ENCODE measurements at places on chromosomes 6 and 20. TPM values are rescaled to one million over a fixed set of nuclear protein-coding genes. Genes with fewer than 3 reads are reported as not detected.

Gene EPB41L1
- polyA plus RNA-seq = not detected

Gene BPI
- polyA plus RNA-seq = not detected

Gene PPP1R3G
- polyA plus RNA-seq = not detected

Gene AKIRIN2
- polyA plus RNA-seq = 66.7 TPM

Gene CTSA
- polyA plus RNA-seq = 190 TPM

Gene SLC17A1
- not detected for polyA plus RNA-seq

Gene AGER
- 0.52 TPM for polyA plus RNA-seq

Gene ADTRP
- polyA plus RNA-seq = 41.7 TPM

Gene DLK2
- 0.87 TPM for polyA plus RNA-seq

Gene HACE1
- polyA plus RNA-seq = 5.1 TPM

Gene C20orf202
- not detected for polyA plus RNA-seq

Gene ADGRG6
- not detected for polyA plus RNA-seq

GRCh38 chr20:51023617-51024155, 779 bp upstream of the KCNG1 start:
- no peaks in the 10 kb centered on the region for H3K36me3 ChIP-seq
- H3K4me3 ChIP-seq = no peak overlapping the region

GRCh38 chr6:105305521-105305920, 97.4 kb downstream of the PREP start:
- no peak overlapping the region for H3K4me3 ChIP-seq
- no peak overlapping the region for H3K27ac ChIP-seq
- H3K36me3 ChIP-seq = peaks cover 30% of the 10 kb centered on the region
- H3K27me3 ChIP-seq = no peaks in the 10 kb centered on the region
- H3K4me1 ChIP-seq = no peaks in the 10 kb centered on the region

DNA sequence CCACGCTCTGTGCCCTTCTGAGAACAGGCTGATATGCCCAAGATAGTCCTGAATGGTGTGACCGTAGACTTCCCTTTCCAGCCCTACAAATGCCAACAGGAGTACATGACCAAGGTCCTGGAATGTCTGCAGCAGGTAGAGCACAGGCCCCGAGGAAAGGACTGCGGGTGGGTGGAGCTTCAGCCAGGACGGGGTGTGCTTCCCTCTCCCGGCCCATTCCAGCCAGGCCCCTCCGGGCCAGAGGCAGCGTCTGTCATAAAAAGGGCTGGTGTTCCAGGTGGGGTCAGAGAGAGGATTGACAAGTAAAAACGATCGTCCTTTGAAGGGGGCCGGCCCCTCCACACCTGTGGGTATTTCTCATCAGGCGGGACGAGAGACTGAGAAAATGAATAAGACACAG, 1.3 kb downstream of the RTEL1 start:
- no peak overlapping the region for H3K27ac ChIP-seq
- H3K36me3 ChIP-seq = peaks cover 2% of the 10 kb centered on the region
- H3K27me3 ChIP-seq = no peaks in the 10 kb centered on the region
- no peak for DNase-seq

GRCh38 chr20:42740226-42740870, 449.4 kb downstream of the PTPRT start:
- H3K27ac ChIP-seq = no peak overlapping the region
- no peaks in the 10 kb centered on the region for H3K27me3 ChIP-seq
- H3K36me3 ChIP-seq = no peaks in the 10 kb centered on the region
- H3K4me1 ChIP-seq = no peaks in the 10 kb centered on the region

- H3K4me1 ChIP-seq = no peaks in the 10 kb centered on the region
- H3K27me3 ChIP-seq = no peaks in the 10 kb centered on the region
These were observed 715.2 kb upstream of the MANEA start for GRCh38 chr6:94862112-94862511.

GRCh38 chr20:13232999-13233398, 11.9 kb downstream of the ISM1 start:
- H3K27me3 ChIP-seq = no peaks in the 10 kb centered on the region
- DNase-seq = no peak
- H3K4me1 ChIP-seq = peaks cover 8% of the 10 kb centered on the region
- H3K4me3 ChIP-seq = no peak overlapping the region
- H3K27ac ChIP-seq = no peak overlapping the region

- H3K27ac ChIP-seq = no peak overlapping the region
- no peak for DNase-seq
- no peak overlapping the region for H3K4me3 ChIP-seq
- no peaks in the 10 kb centered on the region for H3K27me3 ChIP-seq
- no peaks in the 10 kb centered on the region for H3K4me1 ChIP-seq
These were observed 20.3 kb upstream of the RNASET2 start for GRCh38 chr6:166976636-166977035.

DNA sequence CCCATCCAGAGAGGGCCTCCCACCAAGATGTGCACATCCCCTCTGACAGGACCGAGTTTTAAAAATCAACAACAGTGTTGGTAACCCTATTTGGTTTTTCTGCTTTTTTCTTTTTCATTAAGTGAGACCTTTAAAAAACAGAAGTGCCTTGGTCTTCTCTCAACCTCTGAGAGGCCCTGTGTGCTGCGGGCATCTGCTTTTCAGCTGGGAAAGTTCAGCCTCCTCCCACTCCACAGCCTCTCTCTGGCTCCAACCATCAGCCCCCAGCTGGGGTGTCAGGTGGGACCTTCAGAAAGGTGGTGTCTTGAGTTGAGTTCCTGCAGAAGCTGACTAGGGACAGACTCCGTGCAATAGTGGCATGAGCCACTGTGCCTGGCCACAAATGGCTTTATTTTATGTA, 64.6 kb upstream of the ZMYND8 start:
- H3K27me3 ChIP-seq = no peaks in the 10 kb centered on the region
- H3K27ac ChIP-seq = no peak overlapping the region
- H3K4me3 ChIP-seq = no peak overlapping the region
- no peaks in the 10 kb centered on the region for H3K36me3 ChIP-seq
- no peak for DNase-seq
- peaks cover 6% of the 10 kb centered on the region for H3K4me1 ChIP-seq

GRCh38 chr20:52311209-52311794, 119.7 kb upstream of the ZFP64 start:
- H3K36me3 ChIP-seq = no peaks in the 10 kb centered on the region
- H3K27me3 ChIP-seq = peaks cover 4% of the 10 kb centered on the region
- no peak overlapping the region for H3K27ac ChIP-seq
- DNase-seq = no peak

- no peak overlapping the region for H3K4me3 ChIP-seq
- H3K4me1 ChIP-seq = no peaks in the 10 kb centered on the region
- H3K36me3 ChIP-seq = no peaks in the 10 kb centered on the region
- peaks cover 4% of the 10 kb centered on the region for H3K27me3 ChIP-seq
- H3K27ac ChIP-seq = no peak overlapping the region
These were observed 63.3 kb upstream of the ZNF133 start for GRCh38 chr20:18224968-18225568.

DNA sequence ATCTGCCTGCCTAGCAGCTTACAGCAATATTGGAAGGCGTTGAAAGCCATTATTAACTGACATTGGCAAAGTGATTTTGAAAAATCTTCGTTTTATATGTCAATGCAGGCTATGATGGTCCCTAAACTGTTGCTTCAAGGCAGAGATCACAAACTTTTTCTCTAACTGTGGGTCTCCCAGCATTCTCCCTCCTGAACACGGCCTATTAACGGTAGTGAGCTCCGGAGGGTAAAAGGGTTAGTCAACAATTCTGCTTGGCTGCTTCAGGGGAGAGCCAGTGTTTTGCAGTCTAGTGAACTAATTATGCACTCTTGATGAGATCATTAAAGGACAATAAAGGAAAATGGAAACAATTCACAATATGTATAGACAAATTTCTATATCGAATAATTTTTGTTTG, 261.8 kb upstream of the QKI start:
- H3K4me1 ChIP-seq = no peaks in the 10 kb centered on the region
- H3K27ac ChIP-seq = no peak overlapping the region
- H3K27me3 ChIP-seq = no peaks in the 10 kb centered on the region
- H3K36me3 ChIP-seq = no peaks in the 10 kb centered on the region

DNA sequence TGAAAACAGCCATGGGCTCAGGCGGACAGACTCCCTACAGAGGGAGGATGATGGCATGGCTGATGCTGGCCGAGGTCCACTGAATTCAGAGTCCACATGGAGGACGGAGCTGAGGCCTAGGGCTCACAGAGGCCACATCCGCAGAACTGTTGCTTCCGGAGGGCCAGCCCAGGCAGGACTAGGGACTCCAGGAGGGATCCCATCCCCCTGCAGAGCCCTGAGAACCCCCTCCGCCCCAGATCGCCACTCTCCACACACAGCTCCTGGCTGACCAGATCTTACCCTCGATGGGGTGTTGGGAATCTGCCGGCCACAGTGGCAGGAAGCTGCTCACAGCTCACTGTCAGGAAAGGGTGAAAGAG, 399.2 kb downstream of the TAF4 start:
- H3K27me3 ChIP-seq = no peaks in the 10 kb centered on the region
- DNase-seq = no peak
- no peaks in the 10 kb centered on the region for H3K36me3 ChIP-seq
- no peaks in the 10 kb centered on the region for H3K4me1 ChIP-seq
- no peak overlapping the region for H3K27ac ChIP-seq

GRCh38 chr20:17542993-17543412, 11.8 kb upstream of the BFSP1 start:
- H3K27me3 ChIP-seq = peaks cover 14% of the 10 kb centered on the region
- no peaks in the 10 kb centered on the region for H3K4me1 ChIP-seq
- no peak for DNase-seq
- H3K4me3 ChIP-seq = no peak overlapping the region
- H3K27ac ChIP-seq = no peak overlapping the region
- no peaks in the 10 kb centered on the region for H3K36me3 ChIP-seq

DNA sequence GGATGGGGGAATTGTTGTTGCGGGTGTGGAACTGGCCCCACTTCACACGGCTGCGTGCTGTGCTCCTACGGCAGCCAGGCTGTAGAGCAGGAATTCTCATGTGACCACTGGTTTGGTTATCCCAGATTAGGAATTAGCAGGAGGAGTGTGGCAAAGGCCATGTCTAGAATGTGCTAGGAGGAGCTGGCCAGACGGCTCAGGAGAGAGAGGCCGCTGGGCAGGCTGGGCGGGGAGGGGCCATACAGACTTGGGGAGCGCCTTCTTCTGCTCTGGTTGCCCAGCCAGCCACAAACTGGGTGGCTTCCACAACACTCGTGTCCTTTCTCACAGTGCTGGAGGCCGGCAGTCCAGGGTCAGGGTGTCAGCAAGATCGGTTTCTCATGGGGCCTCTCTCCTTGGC, 245.0 kb upstream of the QKI start:
- H3K36me3 ChIP-seq = no peaks in the 10 kb centered on the region
- DNase-seq = no peak
- H3K4me3 ChIP-seq = no peak overlapping the region
- no peaks in the 10 kb centered on the region for H3K4me1 ChIP-seq

GRCh38 chr6:47890326-47890875, 108.6 kb downstream of the OPN5 start:
- no peaks in the 10 kb centered on the region for H3K36me3 ChIP-seq
- DNase-seq = no peak
- H3K4me1 ChIP-seq = no peaks in the 10 kb centered on the region
- H3K4me3 ChIP-seq = no peak overlapping the region
- H3K27me3 ChIP-seq = no peaks in the 10 kb centered on the region
- no peak overlapping the region for H3K27ac ChIP-seq

- H3K4me1 ChIP-seq = no peaks in the 10 kb centered on the region
- peaks cover 4% of the 10 kb centered on the region for H3K27me3 ChIP-seq
- no peak overlapping the region for H3K27ac ChIP-seq
- H3K4me3 ChIP-seq = no peak overlapping the region
- DNase-seq = no peak
- no peaks in the 10 kb centered on the region for H3K36me3 ChIP-seq
These were observed 8.8 kb upstream of the THBD start for GRCh38 chr20:23058240-23058639.

- no peak for DNase-seq
- H3K4me1 ChIP-seq = no peaks in the 10 kb centered on the region
- H3K27ac ChIP-seq = no peak overlapping the region
- no peaks in the 10 kb centered on the region for H3K36me3 ChIP-seq
- no peaks in the 10 kb centered on the region for H3K27me3 ChIP-seq
These were observed 21.1 kb downstream of the BAG2 start for GRCh38 chr6:57193177-57193576.

GRCh38 chr6:116217069-116217468, 36.8 kb downstream of the TSPYL4 start:
- no peaks in the 10 kb centered on the region for H3K36me3 ChIP-seq
- no peaks in the 10 kb centered on the region for H3K4me1 ChIP-seq
- H3K4me3 ChIP-seq = no peak overlapping the region
- peak overlapping the region; percentile 17 for H3K27ac ChIP-seq
- H3K27me3 ChIP-seq = no peaks in the 10 kb centered on the region

DNA sequence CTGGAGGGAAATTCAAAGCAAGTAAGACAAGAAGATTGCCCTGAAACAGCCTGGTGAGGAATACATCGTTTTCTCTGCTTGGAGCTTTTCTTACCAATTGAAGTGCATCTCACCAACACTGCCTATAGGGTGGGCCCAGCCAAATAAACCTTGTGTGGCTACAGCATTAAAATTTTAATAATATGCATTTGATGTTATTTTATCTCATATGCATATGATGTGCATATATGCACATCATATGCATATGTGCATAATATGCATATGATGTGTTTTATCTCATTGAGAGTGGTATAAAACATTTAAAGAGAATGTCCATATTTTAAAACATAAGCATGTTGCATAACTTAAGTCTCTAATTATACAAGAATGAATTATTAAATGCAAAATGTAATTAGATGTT, 328.6 kb upstream of the ARID1B start:
- DNase-seq = no peak
- H3K27ac ChIP-seq = no peak overlapping the region
- no peaks in the 10 kb centered on the region for H3K4me1 ChIP-seq
- no peaks in the 10 kb centered on the region for H3K27me3 ChIP-seq
- H3K36me3 ChIP-seq = no peaks in the 10 kb centered on the region

- DNase-seq = no peak
- no peaks in the 10 kb centered on the region for H3K4me1 ChIP-seq
- no peak overlapping the region for H3K4me3 ChIP-seq
These were observed 862.6 kb downstream of the KIF16B start for GRCh38 chr20:15710636-15711035.

DNA sequence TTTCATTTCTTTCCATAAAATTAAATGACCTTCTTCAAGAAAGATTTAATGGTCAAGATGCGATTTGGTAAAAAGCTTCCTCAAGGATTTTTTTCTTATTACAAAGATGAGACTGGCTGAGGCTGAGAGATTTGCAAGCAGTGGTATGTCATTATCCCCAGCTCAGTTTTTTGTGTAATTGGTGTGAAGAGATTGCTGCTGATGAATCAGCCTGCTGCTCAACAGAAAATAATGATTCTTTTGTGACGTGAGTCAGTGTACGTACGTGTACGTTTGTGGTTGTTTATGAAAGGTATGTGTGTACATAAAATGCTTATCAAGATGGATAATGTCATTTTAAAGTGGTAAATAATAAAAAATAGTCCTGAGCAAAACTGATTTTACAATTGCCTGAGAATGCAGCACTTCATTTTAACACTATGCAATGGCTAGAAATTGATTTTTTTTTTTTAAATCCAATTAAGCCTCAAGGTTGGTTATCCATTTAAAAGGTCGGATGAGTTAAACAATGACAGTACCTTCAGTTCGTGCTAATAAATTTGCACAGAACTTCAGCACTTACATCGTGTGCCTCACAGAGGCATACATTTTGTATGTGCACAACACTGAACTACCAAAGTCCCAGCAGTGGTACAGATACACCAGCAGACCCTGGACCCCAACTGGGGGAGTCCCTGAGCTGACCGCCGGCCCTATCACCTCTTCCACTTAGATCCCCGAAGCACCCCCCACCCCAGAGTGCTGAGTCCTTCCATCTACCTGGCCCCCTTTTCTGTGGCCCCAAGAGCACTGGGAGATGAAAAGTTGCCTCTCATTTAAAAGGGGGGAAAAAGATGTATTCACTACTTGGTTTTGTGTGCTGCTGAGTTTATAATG, 9.7 kb upstream of the NPEPL1 start:
- H3K27ac ChIP-seq = no peak overlapping the region
- H3K36me3 ChIP-seq = peaks cover 35% of the 10 kb centered on the region
- H3K4me3 ChIP-seq = no peak overlapping the region
- no peaks in the 10 kb centered on the region for H3K4me1 ChIP-seq
- no peak for DNase-seq
- no peaks in the 10 kb centered on the region for H3K27me3 ChIP-seq
